Activated CD8-positive, alpha-beta T cell treated with anti-CD3 and anti-CD28 coated beads for 36 hours (primary cell): ENCODE measurements at places on chromosomes 12 and 14. TPM values are rescaled to one million over a fixed set of nuclear protein-coding genes. Genes with fewer than 3 reads are reported as not detected.

DNA sequence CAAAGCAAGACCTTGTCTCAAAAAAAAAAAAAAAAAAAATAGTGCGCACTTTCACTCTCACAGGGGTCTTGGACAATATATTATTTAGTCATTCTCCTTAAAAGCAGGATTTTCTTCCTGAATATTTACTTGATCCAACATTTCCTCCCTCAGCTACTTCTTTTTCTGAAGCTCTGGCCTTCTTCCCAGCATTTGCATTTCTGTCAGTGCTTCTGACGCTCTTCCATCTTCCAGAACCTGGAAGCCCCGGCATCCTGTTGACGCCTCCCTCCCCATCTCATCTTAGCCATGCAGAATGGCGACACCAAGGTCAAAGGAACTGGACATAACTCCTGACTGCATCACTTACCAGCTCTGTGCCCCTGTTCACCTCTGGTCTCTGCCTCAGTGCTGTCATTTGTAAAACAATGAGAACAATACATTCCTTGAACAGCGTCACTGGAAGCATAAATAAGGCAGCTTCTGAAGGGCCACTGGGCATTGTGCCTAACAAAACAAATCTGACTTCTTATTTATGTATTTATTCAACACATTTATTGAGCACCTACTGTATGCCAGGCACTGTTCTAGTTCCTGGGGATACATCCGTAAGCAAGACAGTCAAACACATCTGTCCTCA, 90.9 kb upstream of the MDM1 start:
- DNase-seq, result no peak

DNA sequence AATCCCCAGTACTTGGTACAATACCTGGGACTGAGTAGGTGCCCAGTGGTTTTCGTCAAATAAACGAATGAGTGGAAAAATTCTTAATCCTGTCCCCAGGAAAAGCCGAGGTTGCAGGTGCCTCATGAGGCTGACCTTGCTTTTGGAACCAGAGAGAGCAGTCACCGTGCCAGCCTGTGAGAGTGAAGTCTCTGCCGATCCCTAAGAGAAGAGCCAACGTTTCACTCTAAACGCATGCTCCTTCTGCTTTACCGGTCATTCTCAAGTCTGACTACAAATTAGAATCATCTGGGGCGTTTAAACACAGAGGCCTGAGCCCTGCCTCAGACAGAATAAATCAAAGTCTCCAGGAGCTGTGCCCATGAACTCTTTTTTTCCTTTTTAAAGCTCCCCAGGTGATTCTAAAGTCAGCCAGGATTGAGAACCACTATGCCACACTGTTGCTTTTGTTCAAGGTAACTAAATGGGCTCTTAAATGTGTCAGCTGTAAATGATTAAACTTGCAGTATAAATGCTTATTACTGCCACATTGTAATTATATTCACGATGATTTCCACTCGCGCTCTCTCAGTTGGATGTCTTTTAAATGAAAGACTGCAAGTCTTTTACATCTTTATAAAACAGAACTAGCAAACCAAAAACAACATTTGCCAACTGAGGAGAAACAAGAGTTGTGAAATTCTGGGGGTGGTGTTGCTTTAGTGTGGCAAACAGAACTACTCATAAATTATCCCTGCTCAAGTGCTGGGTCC, 26.9 kb downstream of the TCP11L2 start:
- DNase-seq, result no peak

DNA sequence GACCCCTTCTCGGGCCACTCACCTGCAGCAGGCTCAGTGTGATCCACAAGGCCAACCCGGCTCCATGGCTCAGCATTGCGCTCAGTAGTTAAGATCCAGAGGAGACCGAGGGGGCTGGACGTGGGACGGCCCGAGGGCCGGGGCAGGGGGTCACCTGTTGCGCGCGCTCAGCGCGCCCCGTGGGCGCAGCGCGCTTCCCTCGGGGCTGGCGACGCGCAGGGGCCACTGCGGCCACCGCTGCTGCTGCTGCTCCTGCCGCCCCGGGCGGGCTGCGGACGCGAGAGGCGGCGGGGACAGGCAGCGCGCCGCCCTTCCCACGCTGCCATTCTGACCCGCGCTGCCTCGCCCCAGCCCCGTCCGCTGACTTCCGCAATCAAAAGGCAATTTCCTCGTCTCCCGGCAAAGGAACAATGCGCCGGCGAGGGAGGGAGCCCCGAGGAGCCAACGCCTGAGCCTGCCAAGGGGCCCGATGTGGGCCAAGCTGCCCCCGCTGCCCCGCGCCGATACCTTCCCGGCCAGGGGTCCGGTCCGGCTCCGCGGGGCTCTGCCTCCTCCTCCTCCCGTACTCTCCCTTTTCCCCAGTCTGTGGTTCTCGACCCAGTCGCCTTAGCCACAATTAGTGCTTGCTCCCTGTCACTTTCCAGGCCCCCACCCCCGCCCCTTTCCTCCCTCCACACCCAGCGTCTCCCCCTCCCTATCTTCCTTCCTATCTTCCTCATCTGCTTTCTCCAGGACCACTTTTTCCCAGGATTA, 27.3 kb downstream of the PTPRB start:
- DNase-seq, result peak; percentile 5

DNA sequence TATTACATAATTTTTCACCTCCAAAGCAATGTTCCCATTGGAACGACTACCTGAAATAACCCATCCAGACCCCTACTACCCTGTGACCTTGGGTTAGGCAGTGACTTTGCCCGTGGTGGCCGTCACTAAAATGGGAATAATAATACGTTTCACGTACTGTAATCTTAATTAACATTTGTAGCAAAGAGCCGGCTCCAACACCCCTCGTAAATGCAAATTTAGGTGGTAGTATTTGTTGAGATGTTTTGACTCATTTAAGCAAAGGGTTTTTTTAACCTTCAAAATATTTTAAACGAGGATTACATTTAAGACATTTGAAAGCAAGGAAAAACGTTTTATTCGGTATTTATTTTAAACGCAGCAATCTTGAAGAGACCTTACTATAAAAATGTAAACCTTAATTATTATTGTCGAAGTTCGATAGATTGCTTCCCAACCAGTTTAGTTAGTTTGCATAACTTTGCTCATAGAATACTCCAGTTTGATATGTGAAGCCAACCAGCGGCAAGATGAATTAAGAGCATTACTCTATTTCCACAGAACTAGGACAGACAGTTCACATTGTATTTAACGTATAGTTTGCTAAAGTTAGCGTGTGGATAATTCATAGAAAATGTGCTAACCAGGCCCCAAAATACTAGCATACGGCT, 1.4 kb upstream of the ARID2 start:
- peak; percentile 49 for DNase-seq

DNA sequence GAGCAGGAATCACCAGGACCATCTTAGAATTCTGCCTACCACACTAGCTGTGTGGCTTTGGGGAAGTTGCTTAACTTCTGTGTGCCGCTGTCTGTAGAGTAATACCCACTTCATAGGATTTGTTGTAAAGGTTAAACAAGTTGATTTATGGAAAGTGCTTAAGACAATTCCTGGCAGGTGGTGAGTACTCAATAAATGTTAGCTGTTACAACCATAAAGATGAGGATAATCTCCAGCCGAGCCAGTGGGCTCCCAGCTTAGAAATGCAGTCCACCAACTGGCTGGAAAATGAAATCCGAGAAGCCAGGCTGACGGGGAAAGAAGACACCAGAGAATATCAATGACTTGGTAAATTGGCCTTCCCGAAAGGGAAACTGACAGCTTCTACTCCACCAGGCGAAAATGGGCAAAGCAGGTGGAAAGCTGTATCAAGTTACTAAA, 173.5 kb downstream of the CHST11 start:
- no peak for DNase-seq

DNA sequence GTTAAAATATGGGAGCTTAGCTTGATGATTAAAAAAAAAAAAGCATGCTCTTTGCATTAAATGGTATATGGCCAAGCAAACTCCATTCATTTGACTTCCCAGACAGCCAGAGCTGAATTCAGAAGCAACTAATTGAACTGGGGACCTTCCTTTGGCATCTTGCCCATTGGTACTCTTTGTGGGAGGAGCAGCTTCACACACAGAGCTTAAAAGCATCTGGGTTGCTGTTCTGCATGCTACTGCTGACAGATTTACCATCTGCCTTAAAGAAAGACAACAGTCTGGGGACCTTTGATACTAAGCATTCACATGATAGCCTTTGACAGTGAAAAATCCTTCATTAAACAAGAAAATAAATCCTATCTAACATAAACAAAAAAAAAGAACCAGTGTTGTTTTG, 977.9 kb downstream of the TMTC2 start:
- no peak for DNase-seq

- no peak for DNase-seq
These were observed 73.9 kb downstream of the SYT1 start for GRCh38 chr12:78938341-78939084.

GRCh38 chr14:96559571-96559970, 57.4 kb downstream of the PAPOLA start:
- DNase-seq, result no peak

DNA sequence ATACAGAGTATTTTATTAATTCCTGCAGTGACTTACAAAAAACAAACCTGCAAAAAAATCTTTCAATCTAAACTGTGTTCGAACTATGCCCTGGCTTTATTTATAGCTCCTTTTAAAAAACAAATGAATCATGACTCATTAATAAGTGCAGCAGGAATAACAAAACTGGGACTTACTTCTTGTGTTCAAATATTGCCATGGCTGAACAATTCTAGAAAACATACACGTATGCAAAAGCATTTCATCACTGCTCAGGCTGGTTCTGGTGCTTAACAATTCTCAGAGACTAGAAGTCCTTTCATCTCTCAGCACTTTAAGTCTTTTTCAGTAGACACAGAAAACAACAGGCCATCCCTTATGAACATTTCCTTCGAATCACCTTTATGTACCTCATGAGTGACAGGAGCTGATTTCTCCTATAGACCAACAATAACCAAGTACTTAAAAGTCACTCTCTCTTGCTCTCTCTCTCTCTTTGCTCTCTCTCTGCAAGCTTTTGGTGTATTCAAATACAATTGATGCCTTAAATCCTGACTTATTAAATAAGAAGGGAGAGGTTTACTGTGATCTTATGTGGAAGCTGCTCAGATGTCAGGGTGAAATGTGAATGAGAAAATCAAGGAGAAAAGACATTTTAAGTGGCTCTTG, 268.8 kb downstream of the TTC8 start:
- no peak for DNase-seq

DNA sequence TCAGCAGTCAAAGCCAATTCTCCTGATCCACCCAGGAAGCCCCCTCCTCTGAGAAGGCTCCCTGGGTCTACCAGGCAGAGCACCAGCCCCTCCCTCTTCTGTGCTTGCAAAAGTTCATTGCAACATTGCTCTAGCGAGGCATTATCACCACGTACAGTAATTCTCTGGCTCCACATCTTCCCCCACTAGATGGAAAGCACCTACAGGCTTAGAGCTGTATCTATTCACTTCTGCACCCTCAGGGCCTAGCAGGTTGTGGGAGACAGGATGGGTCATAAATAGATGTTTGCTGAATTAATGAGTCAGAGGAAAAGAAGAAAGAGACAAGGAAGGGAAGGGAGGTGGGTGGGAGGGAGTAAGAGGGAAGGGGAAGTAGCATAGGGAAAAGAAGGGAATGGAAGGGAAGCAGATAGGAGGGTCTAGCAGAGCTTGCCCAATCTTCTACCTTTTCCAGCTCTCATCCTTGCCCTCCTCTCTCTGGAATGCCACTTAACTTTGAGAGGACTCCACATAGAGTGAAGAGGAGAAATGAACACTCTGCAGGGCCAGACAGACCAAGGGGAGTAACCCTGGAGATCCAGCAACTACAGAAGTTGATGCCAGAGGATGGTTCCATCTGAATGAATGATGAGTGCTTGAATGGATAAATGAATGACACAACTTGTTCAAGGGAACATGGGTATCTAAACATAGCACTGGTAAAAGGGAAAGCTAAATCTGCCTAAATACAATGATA, 42.0 kb upstream of the NT5DC3 start:
- DNase-seq, result no peak

The SLC25A47 gene
- total RNA-seq, result not detected

The SCN8A gene
- 0.78 TPM for total RNA-seq

The CMKLR1 gene
- not detected for total RNA-seq

The GALNT16 gene
- total RNA-seq, result not detected

The SLC35F4 gene
- not detected for total RNA-seq

The NINJ2 gene
- total RNA-seq, result 2.2 TPM

The TAS2R30 gene
- total RNA-seq, result 1.4 TPM
